ENCODE measurements at places on chromosomes 5 and 9.
A peak's percentile ranks its signal among the peaks of the same experiment; 100 is the strongest.

DNA sequence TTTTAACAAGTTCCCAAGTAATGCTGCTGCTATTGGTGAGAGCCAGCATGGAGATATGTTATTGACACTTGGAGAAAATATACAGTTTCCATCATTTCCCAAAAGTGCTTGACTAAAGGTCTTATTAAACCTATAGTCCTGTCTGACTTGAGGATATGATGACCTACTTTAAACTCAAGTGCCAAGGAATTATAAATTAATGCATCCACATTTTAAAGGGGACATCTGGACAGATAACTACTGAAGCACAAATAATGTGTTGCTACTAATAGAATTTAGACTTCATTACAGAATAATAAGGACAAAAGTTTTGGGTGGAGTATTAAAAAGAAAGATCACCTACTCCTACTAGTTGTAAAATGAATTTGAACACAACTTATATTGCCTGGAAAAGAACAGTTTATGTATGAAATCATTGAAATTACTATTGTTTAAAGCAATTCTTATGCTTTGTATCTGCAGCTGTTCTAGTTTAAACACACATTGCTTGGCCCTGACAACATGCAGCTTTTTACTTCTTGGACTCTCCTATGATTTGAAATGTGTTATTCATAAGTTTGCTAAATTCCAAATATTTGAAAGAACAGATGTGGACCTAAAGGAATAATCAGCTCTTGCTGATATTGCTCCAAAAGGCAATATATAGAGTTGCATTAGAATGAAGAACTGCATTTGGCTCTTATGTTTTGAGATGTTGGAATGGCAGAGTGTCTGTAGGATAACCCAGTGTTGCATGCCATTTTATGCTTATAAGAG is 73.4 kb downstream of the SGCD start:
- no peak for DNase-seq

DNA sequence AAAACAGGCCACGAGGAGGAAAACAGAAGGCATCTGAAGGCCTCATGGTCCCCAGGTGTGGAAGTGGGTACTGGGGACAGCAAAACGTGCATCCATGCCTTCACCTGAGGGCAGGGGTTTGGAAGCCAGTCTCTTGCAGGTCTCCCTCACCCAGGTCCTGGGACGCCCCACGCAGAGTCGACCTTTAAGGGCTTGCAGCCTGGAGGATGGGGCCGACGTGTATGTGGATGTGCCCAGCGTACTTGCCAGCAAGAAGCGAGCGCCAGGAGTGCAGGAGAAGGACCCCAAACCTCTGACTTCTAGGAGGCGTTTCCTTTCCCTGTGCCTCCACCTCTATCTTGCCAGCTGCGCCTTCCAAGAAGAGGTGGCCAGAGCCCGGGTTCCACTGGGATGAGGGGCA is 65.9 kb downstream of the OTULIN start:
- no peak for DNase-seq

DNA sequence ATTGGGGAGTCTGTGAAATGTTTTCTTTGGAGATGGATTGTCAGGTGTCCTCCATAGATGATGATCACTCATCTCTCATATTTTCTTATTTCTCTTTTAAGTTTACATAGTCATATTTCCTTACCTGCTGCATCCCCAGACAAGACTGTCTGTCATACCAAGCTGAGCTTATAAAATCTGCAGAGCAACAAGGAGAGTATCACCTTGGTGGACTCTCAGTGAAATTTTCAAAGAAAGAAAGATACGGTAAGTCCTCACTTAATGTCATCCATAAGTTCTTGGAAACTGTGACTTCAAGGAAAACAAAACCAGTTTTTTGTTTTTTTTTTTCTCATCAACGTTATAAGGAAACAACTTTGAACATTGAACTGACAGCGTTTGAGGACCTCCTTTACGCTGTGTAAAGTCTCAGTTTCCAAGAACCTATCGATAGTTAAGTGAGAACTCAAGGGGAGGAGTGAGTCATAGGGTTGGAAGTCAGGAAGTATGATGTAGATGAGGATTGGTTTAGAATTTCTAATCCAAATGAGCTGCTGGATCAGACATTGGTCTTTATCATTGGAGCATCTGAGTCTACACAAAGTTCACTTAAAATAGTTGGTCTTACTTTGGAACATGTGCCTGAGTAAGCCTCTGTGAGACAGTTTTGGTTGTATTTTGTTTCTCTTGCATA is 45.5 kb downstream of the SPIN1 start:
- DNase-seq, result peak; percentile 22

DNA sequence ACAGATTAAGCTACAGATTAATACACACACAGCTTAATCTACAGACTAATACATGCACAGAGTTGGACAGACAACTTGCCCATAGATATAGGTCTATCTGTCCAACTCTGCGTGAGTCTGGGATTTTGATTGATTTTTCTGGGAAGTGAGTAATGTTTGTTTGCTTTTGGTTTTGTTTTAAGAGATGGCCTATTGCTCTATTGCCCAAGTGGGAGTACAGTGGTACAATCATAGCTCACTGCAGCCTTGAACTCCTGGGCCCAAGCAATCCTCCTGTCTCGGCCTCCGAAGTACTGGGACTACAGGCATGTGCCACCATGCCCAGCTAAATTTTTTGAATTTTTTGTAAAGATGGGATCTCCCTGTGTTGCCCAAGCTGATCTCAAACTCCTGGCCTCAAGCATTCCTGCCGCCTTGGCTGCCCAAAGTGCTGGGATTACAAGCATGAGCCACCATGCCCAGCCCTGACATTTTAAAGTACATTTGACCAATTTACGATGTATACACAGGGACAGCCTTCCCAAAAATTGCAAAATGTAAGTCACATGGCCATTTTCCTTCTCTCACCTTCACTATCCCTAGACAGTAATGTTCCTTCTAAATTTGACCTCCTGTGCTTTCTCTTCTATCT is 50.8 kb downstream of the PAPPA start:
- no peak for DNase-seq

- no peak for DNase-seq
Observed at GRCh38 chr5:143011585-143011984, 241.4 kb downstream of the ARHGAP26 start.

DNA sequence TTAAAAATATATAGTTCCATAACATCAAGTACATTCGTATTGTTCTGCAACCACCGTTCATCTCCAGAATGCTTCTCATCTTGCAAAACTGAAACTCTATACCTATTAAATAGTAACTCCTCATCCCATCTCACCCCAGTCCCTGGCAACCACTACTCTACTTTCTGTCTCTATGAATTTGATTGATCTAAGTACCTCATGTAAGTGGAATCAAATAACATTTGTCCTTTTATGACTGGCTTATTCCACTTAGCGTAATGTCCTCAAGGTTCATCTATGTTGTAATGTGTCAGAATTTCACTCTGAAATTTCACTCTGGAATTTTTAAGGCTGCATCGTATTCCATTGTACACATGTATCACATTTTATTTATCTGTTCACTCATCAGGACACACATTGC is 132.1 kb upstream of the RUSC2 start:
- DNase-seq, result no peak

GRCh38 chr9:99752417-99753109 is 69.1 kb upstream of the NR4A3 start:
- DNase-seq, result peak; percentile 91

DNA sequence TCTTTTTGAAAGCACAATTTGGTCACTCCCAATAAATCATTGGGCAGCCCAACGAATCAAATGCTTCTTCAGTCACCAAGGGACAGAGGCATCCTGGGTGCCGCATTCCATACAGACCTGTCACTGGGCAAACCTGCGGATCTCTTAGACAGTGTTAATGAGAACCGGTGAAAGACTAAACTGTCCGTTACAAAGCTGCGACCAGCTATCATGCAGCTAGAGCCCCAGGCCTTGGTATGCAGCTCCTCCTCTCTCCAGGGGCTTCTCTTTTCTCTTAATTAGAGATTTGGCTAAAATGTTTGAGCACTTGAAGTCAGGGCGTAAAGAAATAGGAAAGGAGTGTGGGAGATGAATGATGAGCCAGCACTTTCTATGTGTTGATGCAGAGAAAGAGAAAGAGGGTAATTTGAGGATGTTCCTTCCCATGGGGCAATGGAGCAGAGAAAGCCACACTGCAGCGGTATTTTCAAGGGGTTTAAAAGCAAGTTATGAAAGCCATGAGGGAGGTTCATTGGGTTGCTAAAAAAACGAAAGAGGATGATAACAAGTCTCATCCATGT is 175.3 kb downstream of the RFK start:
- no peak for DNase-seq

GRCh38 chr5:133497608-133498348 is 114.6 kb downstream of the FSTL4 start:
- DNase-seq, result no peak

Measured in HS-5 (cell line).